ENCODE measurements at places on chromosomes 12 and 14.

DNA sequence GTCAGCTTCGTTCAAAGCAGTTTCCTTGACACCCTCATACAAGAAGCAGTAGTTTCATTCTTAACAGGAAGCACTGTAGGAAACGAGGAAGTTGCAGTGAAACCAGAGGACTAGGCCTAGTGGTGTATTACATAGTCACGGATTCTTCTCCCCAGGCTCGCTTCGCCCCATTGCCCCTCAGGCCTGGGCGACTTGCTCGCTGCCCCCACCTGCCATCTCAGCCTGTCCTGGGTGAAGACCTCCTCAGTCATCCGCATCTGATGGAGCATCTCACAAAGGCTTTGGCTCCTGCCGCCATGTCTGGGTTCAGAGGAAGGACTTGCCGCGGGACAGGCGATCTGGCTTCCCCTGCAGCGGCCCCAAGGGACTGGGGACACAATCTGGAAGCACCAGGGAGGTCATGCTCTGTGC is 93.5 kb downstream of the LMNTD1 start:
- no peak for DNase-seq

GRCh38 chr14:79783041-79783440 is 428.3 kb downstream of the DIO2 start:
- no peak for DNase-seq

DNA sequence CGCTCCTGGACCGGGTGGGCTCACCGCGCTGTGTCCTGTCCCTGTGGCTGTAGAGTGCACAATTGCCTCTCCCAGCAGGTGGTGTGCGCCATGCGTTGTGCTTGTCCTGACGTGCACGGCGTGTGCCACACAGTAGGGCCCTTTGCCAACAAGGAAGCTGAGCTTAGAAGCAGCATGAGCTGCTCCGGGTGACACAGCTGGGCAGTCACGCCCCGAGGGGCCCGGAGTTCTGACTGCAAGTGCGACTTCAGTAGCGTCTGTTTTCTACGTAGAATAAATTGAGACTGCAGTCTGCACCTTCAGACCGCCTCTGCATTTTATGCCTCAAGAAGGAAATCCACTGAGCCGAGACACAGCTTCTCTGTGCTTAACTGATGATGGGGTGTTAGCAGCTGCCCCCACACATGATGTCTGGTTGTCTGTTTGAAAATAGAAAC is 81.6 kb downstream of the ADGRD1 start:
- DNase-seq = no peak

DNA sequence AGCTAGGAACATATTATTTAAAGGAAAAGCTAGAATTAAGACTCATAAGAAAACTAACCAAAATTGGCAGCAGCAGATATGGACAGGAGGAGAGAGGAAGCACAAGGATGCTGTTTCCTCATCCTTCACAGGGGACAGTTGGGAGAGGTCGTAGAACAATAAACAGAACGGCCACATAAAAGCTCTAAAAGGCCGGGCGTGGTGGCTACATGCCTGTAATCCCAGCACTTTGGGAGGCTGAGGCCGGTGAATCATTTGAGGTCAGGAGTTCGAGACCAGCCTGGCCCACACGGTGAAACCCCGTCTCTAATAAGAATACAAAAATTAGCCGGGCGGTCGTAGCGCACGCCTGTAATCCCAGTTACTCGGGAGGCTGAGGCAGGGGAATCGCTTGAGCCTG is 10.5 kb downstream of the TCL1B start:
- DNase-seq = no peak

DNA sequence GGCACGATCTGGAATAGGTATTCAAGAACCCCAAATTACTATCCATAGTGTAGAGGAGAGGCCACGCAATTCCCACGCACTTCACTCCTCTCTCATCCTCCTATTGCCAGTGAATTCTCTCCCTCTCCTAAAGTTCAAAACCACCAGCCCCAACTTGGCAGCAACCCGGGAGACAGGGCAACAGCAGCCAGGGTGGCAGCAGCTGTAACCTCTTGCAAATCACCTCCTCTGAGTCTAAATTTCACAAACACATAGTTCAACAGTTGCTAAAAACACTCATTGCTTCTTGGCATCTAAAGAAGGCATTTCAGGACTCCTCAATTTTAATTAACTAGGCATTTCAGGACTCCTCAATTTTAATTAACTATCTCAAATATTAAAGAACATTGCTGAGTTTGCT is 37.7 kb upstream of the MANSC4 start:
- DNase-seq = no peak

- DNase-seq = no peak
Measured at GRCh38 chr14:76708028-76708427, 53.2 kb upstream of the VASH1 start.

DNA sequence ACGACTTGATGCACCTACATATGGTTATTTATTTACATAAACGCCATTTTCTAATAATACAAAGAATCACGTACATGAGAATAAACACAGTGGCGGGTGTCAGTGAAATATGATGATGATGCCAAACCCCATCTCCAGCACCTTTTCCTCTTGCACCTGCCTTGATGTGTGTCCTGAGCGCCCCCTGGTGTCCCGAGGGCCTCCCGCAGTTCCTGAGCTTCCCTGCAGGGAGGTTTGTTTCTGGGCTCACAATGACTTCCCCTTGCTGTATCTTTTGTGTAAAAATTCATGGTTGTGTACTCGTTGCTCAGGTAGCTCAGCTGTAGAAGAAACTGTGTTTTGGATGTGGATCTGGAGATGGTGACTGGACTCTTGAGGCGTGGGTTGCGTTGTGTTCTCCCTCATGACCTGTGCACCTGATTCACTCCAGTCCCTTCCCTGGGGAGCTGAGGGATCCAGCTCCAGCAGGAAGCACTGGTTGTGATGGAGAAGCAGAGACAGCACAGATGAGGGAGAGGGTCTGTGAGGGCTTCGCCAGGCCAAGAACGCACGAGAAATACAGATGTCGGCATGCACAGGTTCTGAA is 1037.8 kb downstream of the TMEM121 start:
- DNase-seq = peak; percentile 37

- no peak for DNase-seq
Measured at GRCh38 chr12:120473807-120474615, 4.5 kb upstream of the SRSF9 start.

GRCh38 chr14:50813544-50813863 is 17.5 kb downstream of the NIN start:
- no peak for DNase-seq

DNA sequence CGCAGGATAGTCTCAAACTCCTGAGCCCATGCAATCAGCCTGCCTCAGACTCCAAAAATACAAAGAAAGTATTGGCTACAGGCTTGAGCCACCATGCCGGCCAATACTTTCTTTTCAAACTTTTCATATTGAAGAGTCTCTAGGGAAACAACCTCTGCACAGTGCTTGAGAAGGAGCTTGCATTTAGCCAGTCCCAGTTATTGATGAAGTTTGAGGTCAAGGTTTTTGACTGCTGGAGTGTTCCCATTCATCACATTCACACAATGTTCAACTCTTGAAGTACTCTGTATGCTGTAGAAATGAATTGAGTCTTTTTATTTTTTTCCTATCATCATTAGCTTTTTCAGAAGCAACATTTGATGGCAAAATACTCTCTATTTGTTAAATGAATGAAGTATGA is 355.8 kb upstream of the E2F7 start:
- no peak for DNase-seq

DNA sequence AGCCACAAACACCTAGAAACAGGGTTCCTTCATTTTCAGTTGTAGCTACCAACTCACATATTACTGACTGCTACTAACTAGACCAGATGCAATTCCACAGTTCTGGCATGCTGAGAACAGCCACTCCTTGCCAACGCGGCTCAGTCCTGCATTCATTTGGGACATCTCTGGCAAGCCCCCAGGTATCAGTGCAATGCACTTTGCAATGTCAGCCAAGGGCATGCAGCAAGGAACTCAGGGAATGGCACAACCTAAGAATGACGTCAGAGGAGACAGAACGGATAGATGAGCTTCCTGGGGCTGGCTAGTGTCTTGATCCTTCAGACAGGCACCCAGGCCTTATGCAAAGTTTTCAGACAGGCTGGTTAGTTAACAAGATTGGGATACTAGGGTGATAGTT is 29.6 kb downstream of the MAP3K9 start:
- no peak for DNase-seq

DNA sequence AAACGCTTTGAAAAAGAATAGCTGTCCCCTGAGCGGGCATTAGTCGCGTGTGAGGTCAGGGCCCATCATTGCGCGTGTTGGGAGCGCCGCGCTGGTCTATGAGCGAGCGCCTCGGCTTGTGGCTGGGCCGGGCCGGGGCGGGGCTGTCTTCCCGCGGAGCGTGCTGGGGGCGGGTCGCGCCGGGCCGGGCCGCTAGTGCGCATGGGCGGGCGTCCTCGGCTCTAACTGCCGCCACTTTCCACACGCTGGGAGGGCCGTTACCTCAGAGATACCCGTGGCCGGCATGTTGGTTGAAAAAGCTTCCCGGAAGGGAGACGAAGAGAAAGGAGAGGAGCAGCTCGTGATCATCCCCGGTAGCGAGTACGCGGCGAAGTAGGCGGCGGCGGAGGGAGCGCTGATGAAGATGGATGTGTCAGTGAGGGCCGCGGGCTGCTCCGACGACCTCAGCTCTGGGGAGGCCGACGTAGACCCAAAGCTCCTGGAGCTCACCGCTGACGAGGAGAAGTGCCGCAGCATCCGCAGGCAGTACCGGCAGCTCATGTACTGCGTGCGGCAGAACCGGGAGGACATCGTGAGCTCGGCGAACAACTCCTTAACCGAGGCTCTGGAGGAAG is at the start of gene EID3:
EID3 (plus strand) TSS at position 202 of the 614 bp plus-strand sequence; CDS start at position 398, 196 bp downstream.
- peak; percentile 85 for DNase-seq

- no peak for DNase-seq
Measured at GRCh38 chr14:50775357-50775756, 55.6 kb downstream of the NIN start.

DNA sequence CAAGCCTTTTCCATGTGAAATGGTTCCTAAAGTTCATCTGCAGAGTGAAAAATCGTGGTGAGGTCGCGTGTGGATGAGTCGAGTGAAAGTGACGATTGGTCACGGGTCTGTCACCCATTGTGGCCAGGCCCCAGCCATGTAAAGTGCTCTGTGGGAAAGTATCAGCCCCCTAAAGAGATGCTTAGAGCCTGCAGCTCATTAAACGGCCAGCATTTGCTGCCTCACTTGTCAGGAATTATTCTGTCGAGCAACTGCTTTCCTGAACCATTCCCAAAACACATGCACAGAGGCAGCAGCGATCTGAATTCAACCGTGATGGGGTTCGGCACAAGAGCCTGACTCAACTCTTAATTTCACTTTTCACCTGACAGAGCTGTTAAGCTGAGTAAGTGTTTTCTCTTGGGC is 16.0 kb downstream of the DBX2 start:
- no peak for DNase-seq

DNA sequence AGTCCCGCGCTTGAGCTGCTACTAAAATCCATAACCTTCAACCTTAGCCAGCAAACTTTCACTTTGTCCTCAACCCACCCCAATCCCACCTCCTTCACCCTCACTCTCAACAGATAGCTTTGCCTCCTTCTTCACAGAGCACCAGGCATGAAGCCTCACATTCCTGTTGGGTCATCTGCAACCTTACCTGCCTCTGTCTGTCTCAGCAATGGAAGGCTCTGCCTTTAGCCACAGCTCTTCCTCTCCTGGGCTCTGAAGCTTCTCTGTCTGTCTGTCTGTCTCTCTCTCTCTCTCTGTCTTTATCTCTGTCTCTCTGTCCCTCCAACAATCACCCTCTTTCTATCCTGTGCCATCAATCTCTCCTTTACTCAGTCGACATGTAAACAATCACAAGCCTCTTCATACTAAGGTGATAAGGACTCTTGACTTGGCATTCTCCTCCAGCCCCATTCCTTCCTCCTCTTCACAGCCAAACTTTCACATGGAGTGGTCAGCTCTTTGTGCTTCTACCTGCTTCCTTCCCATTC is 220.8 kb downstream of the SPTSSA start:
- DNase-seq = no peak

DNA sequence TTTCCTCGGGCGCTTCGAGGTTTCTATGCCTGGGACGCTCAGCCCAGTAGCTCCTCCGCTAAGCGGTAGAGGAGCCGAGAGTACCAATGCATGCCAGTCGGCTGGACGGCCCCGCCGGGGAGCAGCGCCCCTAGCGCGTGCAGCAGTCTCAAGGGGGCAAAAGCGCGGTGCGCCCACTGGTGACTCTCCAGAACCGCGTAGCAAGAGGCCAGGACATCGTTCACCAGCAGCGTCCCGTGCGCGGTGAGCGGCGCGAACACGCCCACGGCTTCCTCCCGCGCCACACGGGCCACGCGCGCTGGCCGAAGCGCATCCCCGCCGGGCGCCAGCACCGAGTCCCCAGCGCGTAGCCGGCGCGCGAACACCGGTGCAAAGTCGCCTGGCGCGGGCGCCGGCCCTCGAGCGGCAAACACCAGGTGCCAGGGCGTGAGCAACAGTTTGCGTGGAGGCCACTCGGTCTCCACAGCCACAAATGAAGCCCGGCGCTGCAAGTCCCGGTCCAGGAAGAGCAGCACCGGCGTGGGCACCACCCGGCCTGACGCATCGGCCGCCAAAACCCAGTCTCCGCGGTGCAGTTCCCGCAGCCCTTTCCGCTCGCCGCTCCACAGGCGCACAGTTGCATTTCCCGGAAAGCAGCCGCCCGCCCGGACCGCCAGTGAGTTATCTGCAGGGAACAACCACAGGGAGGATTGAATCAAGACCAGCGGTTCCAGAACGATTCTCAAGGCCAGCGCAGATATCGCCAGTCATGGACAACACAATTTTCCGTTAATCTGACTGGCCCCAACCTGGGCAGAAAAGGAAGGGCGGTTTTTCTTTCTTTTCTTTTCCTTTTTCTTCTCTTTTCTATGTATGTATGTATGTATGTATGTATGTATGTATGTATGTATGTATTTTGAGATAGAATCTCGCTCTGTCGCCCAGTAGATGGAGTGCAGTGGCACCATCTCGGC is 4.5 kb downstream of the DHH start:
- no peak for DNase-seq

- no peak for DNase-seq
Measured at GRCh38 chr14:86333493-86333892, 803.5 kb downstream of the FLRT2 start.

GRCh38 chr12:28539691-28540323 is 349.6 kb downstream of the CCDC91 start:
- no peak for DNase-seq

DNA sequence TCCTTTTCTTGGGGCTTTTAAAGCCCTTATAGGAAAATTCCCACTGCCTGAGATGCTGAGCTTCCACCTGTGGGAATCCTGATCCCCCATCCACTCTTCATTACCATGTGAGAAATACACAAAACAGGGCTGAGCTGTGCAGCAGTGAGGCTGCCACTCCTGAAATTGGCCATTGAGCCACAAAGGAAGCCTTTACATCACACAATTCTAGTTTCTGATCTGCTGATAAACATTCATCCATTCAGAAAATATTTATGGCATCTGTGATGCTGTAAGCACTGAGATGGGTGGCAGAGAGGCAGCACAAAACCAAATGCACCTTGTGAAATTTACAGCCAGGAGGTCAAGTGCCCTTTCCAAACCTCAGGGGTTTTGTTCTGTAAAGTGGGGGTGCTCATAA is 26.2 kb upstream of the CMKLR1 start:
- DNase-seq = no peak
